ENCODE measurements at places on chromosomes 1 and 21. TPM values are rescaled to one million over a fixed set of nuclear protein-coding genes. Genes with fewer than 3 reads are reported as not detected.

GRCh38 chr1:58862728-58863385, 79.0 kb upstream of the JUN start:
- DNase-seq = no peak

DNA sequence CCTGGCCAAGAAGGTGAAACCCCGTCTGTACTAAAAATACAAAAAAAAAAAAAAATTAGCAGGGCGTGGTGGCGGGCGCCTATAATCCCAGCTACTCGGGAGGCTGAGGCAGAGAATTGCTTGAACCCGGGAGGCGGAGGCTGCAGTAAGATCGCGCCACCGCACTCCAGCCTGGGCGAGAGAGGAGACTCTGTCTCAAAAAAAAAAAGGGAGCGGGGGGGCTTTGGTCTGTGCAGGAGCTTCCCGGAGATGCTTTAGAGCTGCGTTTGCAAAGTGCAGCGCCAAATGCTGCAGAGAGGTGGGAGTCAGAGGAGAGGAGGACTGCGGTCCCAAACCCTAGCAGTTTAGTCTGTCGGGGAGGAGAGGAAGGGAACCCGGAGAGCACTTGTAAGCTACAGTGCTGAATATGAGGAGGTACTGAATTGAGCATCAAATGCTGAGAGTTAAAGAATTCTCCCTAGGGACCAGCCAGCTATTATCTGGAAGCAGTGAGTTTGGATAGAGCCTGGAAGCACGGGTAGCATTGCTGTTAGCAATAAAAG, 569 bp downstream of the FALEC start:
- DNase-seq = no peak

- no peak for DNase-seq
Measured at GRCh38 chr1:180691322-180691913, 59.6 kb downstream of the XPR1 start.

GRCh38 chr1:12178511-12178910, 11.7 kb downstream of the TNFRSF1B start:
- no peak for DNase-seq

DNA sequence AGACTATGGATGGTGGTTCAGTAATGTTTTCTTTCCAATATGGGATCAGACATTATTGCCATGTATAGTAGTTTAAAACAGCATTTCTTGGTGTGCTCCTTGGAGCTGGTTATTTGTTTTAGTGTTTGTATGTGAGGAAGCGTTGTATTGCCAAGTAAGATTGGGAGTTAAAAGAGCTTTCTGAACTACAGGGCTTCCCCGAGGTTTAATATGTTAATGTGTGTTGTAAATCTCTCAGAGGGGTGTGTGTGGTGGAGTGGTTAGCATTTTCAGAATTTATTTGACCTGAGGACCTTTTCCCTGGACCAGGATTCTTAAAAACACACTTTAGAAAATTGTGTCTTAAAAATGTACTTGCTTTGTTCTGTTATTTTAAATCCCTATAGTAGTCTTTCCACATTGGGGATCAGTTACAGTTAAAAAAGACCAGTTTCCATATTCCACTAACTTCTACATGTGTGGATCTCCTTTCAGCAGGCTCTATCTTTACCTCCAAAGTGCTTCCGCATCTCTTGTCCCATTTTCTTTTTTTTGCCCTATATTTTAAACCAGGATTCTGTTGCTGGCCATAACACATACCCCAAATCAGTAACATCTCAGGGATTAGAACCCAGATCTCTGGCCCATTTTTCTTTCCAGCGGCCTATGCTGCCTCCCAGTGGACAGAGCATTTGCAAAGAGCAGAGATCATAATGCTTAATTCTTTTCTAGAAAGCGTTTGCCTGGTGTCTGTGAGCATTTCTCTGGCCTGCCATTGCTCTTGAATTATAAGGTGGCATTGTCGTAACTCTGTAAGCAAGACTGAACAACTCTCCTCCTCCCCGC, 58.6 kb downstream of the PBX1 start:
- DNase-seq = no peak

DNA sequence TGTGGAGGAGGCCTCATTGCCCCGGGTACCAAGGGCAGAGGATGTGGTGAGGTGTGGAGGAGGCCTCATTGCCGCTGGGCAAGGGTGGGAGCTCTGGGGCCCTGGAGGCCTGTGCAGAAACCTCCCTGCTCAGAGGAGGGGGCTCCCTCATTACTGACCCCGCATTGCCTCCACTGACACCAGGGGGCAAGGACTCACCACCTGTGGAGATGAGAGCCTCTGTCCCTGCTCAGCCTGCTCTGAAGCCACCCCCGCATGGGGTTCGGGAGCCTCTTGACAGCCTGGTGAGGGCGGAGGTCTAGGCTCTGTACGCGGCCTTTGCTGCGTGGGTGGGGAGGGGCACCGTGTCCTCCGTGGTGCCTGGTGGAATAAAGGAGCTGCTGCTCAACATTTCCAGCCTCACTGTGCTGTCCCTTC, 95.0 kb upstream of the COL6A1 start:
- DNase-seq = no peak

GRCh38 chr1:201538612-201539551, at the start of gene NAV1:
NAV1 (plus strand) TSS chr1:201539127; CDS start chr1:201622885, 83,758 bp downstream.
- peak; percentile 57 for DNase-seq

DNA sequence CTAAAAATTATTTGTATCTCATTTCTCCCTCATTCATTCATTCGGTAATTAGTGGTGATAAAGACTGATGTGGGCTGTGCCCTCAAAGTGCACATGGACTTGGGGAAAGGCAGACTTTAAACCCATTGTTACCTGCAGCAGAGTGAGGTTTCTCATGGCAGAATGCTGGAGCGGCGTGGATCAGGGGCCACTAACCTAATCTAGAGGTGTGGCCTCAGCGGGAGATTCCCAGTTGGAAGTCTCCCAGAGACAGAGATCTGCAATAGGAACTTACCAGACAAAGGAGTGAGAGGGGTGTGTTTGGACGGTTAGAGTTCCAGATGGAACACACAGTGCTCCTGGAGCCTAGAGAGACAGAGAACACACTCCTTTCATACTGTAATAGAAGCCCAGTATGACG, 73.5 kb downstream of the VPS26C start:
- no peak for DNase-seq

- DNase-seq = no peak
Measured at GRCh38 chr1:209368864-209369598, 214.5 kb upstream of the CAMK1G start.

- DNase-seq = no peak
Measured at GRCh38 chr1:59443310-59443709, 146.4 kb downstream of the FGGY start.

DNA sequence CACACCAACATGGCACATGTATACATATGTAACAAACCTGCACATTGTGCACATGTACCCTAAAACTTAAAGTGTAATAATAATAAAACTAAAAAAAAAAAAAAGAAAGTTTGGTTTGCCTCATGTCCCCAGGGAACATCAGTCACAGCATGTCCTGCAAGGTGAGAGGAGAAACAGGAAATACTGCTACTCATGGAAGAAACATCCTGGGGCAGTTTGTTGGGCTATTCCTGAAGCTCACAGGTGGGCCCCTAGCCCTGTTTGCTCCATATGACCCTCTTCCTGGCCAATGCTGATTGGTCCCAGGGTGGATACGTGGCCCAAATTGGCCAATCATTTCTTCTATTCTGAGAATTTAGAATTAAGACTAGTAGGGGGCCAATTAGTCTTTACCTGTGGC, 103.4 kb upstream of the ADAR start:
- no peak for DNase-seq

DNA sequence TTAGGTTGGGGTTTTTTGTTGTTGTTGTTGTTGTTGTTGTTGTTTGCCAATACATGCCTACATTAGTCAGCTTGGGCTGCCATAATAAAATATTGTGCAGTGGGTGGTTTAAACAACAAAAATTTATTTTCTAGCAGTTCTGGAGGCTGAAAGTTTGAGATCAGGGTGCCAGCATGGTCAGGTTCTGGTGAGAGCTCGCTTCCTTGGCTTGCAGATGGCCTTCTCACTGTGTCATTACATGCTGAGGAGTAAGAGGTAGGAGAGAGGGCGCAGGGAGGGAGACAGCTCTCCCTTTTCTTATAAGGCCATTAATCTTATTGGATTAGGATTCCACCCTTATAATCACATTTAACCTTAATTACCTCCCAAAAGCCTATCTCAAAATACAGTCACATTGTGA, 52.7 kb downstream of the DIRAS3 start:
- no peak for DNase-seq

Gene XKR8
- 7.9 TPM for polyA plus RNA-seq

Gene GALNT2
- polyA plus RNA-seq = 36.7 TPM

Gene ZNF593OS
- polyA plus RNA-seq = 1.0 TPM

Gene MRAP
- 0.34 TPM for polyA plus RNA-seq

Gene E2F2
- polyA plus RNA-seq = 5.8 TPM

Gene FNDC5
- 11.7 TPM for polyA plus RNA-seq

Gene MANEAL
- polyA plus RNA-seq = 5.3 TPM

Gene HUNK
- polyA plus RNA-seq = 5.9 TPM
